Prostate gland (tissue), 2 donors: ENCODE measurements at places on chromosomes 2 and 18.

DNA sequence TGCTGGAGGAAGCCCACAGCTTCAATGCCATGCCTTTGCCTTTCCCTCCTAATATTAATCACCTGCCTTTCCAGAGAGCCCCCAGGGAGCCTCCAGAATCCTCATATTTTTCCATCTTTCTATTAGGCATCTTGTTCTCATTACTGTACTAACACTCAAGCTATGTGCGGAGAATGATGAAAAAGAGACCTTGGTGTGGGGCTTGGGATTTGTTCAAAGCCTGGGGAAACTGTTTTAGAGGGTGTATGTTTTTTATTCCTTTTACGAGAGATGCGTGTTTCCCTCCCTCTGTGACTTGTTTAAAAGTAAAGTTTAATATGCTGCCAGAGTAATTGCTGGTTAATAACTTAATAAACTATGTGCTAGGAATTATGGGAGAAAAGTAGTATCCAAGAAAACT lies 102.4 kb upstream of the ZFP36L2 start:
- no peak for DNase-seq

DNA sequence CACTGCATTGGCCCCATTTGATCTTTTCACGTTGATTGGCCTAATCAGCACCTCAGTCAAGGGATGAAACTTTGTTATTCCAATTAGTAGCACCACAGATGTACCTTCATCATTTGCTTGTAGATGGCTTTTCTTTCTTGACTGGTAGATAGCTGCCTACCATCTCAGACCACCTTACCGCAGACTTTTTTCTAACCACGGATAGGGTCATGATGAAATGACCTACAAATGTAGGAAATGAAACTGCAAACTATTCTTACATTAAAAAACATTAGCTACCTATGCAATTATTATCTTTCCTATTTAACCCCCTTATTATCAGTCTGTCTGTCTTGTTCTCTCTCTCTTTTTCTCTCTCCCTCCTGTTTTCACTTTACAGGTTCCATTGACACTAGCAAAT lies 22.4 kb upstream of the SLC25A52 start:
- DNase-seq = no peak

DNA sequence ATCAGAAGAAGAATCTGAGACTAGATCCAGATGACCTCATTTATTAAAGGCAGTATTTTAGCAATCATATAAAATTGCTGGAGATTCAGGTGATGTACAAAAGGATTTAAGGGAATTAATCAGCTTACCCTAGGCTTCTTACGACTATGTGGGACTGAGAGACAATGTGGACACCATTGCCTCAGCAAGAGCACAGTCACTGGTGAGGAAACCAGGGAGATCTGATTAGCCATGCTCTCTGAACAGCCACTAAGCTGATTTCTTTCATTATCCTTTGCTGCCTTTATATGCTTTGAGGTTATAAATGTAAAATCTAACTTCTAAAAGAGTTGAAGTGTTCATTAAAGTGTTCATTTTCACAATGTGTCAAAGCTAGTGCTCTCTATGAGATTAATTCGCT lies 22.7 kb upstream of the GULP1 start:
- no peak for DNase-seq

DNA sequence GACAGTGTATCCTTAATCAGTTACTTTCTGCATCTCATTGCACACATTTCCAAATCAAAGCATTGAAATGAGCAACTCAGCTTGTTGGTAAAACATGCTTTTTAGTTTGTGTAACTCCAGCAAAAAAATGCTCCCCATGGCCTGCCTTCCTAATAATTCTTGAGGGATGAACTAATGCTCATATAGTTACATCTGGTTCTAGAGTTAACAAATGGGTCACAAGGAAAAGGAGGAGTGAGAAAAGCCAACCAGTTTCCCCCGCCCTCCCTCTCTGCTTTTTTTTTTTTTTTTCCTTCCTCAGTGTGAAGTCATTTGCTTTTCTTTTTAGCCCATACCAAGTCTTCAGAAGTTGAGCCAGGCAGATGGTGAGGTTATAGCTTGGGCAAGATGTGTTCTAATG lies 231.7 kb downstream of the MTX2 start:
- DNase-seq = no peak
